ENCODE measurements at places on chromosomes 13 and 19. TPM values are rescaled to one million over a fixed set of nuclear protein-coding genes. Genes with fewer than 3 reads are reported as not detected.
A peak's percentile ranks its signal among the peaks of the same experiment; 100 is the strongest.

DNA sequence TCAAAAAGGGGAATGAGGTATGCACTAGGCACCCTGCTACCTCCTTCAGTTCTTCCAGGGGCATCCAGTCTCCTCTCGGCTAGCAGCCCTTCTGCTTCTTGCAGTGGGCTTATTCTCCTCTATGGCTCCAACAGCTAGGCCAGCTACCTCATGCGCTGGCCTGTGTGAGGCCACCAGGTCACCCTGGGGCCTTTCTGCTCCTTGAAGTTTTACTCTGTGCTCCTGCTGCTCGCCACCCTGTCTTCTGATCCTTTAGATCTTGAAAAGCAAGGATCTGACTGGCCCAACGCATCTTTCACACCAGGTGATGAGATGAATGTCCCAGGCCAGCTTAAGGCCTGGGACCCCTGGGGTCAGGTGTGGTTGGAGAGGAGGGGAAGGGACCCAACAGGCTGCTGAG lies 66.2 kb downstream of the RUBCNL start:
- peak overlapping the region; percentile 85 for H3K4me3 ChIP-seq
- no peak for DNase-seq
- peaks cover 13% of the 10 kb centered on the region for H3K36me3 ChIP-seq

DNA sequence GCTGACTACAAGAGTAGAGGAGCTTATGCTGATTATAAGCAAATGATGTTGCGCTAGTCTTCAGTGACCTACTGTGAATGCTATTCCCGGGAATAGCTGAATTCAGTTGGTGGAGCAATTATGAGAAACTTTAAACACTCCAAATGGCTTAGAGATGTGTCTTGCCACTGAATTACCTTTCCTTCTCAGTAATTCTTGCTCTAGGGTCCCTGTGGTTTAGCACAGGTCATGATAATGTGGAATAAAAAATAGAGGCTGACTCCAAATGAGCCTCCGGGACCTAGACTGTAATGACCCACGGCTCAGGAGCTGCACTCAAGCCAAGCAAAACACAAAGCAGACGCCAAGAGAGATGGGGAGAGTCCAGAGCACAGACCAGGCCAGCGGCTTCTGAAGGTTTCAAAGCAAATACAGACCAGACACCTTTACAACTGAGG lies 124.7 kb downstream of the RGCC start:
- peaks cover 13% of the 10 kb centered on the region for H3K4me1 ChIP-seq
- H3K27ac ChIP-seq = no peak overlapping the region
- H3K36me3 ChIP-seq = peaks cover 19% of the 10 kb centered on the region
- no peak for DNase-seq
- no peak overlapping the region for H3K4me3 ChIP-seq

DNA sequence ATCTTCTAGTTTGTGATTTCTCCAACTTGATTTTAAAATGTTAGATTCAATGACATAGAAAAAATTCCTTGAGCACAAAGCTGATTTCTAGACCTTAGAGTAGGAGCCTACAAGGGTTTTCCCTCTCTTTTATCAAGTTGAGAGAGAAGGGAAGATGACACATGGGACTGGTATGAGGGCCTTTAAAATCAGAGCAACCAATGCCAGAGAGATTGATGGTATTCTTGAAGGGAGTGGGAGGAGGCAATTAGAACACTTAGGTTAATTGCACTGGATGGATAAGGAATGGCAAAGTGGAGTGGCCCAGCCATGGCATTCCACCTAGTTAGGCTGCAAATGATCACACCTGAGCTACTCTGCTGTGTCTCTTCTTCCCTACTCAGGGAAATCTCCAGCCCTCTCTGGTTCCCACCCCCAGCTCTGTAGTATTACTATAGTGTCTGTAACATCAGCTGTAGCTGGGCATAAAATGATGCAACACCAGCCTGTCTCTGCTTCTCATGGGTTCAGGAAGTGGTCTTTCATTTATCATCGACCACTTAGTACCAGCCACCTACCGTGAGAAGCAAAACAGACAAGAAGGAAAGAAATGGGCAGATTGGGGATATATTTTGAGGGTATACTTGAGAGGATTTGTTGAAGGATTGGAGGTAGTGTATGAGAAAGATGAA lies 333.6 kb downstream of the DLEU7 start:
- DNase-seq = no peak
- no peak overlapping the region for H3K27ac ChIP-seq
- no peaks in the 10 kb centered on the region for H3K4me1 ChIP-seq
- no peak overlapping the region for H3K4me3 ChIP-seq
- H3K27me3 ChIP-seq = no peaks in the 10 kb centered on the region

DNA sequence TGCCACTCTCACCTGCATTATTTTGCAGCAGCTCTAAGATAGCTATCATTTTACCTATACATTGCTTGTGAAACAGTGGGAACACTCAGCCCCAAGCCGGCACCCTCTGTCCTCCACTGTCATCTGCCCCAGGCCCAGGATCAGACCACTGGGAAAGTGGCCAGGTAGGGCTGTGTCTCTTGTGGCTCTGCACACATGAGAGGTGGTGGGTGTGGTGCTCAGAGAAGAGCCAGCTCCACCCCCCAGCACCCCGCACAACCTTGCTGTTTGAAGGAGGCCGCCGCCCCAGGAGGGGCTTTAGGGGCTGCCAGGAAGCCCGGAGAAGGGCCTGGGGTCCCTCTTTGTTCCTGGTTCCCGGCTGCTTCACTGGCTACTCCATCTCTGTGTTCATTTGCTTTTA lies 26.6 kb downstream of the PPP1R37 start:
- peaks cover 78% of the 10 kb centered on the region for H3K4me1 ChIP-seq
- no peaks in the 10 kb centered on the region for H3K36me3 ChIP-seq
- no peak overlapping the region for H3K4me3 ChIP-seq
- no peak overlapping the region for H3K27ac ChIP-seq
- DNase-seq = no peak

DNA sequence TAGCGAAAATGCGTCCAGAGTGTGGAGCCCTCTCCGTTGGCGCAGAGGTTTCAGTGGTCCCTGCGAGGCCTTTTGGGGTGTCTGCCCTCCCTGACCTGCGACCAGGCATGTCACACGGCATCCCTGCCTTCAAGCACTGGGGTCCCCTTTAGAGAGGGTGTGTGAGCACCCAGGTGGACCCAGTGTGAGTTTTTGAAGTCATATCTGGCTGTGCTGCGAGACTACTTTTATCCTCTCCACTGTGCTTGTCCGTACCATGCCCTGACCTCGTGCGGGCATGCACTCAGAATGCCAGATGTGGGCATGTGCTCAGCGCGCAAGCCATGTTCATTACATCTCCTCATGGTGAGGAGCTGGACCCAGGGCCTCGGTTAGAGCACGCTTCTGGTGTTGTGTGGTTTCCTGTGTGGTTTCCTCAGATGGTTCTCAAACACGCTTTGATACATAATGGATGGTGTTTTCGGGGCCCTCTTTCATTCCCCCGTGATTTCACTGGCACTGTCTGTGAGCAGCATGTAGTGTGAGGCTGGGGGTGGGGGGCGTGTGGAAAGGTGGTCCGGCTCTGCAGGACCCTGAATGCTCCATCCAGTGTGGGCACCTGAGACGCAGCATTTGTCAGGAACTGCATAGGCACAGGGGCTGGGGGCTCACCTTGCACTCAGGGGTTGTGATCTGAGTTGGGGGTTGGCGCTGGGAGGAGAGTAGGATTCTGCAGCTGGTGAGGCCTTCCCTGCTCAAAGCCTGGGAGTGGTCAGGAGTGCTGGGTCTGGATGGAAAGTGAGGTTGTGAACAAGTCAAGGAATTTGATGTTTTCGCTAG lies 2.3 kb downstream of the TFDP1 start:
- peaks cover 59% of the 10 kb centered on the region for H3K36me3 ChIP-seq
- DNase-seq = peak; percentile 26
- peak overlapping the region; percentile 87 for H3K4me3 ChIP-seq
- no peaks in the 10 kb centered on the region for H3K27me3 ChIP-seq

DNA sequence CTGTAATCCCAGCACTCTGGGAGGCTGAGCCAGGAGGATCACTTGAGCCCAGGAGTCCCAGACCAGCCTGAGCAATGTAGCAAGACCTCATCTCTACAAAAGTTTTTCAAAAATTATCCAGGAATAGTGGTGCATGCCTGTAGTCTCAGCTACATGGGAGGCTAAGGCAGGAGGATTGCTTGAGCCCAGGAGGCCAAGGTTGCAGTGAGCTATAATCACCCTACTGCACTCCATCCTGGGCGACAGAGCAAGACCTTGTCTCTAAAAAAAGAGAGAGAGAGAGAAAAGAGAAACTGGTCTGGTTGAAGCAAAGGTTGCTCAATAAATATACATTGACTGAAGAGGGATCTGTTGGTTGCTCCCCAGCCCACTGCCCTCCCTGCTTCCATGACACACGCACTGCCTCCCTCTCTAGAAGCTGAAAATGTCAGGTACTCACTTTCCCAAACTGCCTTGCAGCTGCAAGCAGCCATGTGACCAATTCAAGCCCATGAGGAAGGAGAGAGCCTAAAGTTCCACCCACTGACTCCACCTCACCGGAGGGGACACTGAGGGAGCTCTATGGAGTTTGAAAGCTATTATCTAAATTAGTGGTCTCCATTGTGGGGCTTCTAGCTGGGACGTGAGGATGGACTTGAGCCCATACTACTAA lies 14.0 kb downstream of the CEACAM16 start:
- H3K4me1 ChIP-seq = peaks cover 5% of the 10 kb centered on the region
- H3K4me3 ChIP-seq = no peak overlapping the region
- DNase-seq = no peak
- no peak overlapping the region for H3K27ac ChIP-seq
- no peaks in the 10 kb centered on the region for H3K36me3 ChIP-seq

DNA sequence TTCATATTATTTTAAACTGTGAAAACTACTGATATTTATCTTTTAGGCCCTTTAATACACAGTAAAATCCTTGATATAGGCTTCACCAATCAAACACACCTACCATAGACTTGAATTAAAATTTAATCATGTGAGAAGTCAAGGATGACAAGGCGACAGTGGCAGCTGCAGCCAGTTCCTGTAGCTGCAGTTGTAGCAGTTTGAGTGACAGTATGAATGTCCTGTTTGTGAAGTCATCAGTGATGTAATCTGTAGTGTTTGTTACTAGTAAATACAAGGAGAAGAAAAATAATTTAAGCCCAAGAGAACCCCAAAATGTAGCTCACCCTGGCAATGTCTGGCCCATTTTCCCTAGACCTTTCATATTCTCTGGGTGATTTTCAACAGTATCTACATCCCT lies 897.0 kb downstream of the SLITRK6 start:
- H3K4me1 ChIP-seq = no peaks in the 10 kb centered on the region
- H3K36me3 ChIP-seq = no peaks in the 10 kb centered on the region
- H3K27ac ChIP-seq = no peak overlapping the region
- no peak overlapping the region for H3K4me3 ChIP-seq
- H3K27me3 ChIP-seq = no peaks in the 10 kb centered on the region
- DNase-seq = no peak

DNA sequence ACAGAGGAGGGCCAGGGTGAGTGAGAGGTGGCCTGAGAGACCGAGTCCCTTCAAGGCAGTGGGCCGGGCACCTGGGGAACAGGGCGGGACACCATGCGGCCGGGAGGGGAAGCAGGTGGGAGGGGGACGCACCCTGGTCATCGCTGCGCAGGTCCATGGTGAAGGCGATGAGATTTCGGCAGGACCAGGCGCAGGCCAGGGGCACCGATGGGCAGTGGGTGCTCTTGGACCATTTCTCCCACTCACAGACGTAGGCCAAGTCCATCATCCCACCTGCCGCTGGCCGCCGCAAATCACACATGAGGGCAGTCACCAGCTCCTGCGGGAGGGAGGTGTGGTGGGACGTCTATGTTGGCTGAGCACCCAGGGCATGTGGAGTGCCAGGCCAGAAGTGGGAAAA lies 2.2 kb downstream of the MED16 start:
- peaks cover 13% of the 10 kb centered on the region for H3K4me1 ChIP-seq
- no peaks in the 10 kb centered on the region for H3K36me3 ChIP-seq
- no peak for DNase-seq
- peak overlapping the region; percentile 59 for H3K4me3 ChIP-seq
- H3K27ac ChIP-seq = no peak overlapping the region

- no peaks in the 10 kb centered on the region for H3K27me3 ChIP-seq
- no peak overlapping the region for H3K4me3 ChIP-seq
- DNase-seq = no peak
- H3K27ac ChIP-seq = no peak overlapping the region
- no peaks in the 10 kb centered on the region for H3K4me1 ChIP-seq
- no peaks in the 10 kb centered on the region for H3K36me3 ChIP-seq
Measured at GRCh38 chr13:39374741-39375189, 228.2 kb downstream of the LHFPL6 start.

DNA sequence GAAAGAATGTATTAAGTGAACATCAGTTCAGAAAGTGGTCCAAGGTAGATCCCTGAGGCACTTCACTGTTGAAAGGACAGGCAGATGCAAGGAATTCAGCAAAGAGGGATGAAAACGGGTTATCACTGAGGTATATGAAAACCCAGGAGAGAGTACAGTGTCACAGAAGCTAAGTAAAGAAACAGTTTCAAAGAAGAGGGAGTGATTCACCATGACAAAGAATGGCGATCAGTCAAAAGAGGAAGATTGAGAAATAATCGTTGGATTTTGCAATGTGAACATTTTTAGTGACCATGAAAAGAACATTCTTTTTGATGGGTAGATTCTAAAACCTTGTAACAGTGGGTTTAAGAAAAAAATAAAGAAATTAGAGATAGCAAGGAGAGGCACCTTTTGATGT lies 99.3 kb downstream of the EPSTI1 start:
- H3K4me3 ChIP-seq = no peak overlapping the region
- peaks cover 6% of the 10 kb centered on the region for H3K36me3 ChIP-seq
- H3K27me3 ChIP-seq = no peaks in the 10 kb centered on the region
- H3K27ac ChIP-seq = no peak overlapping the region

DNA sequence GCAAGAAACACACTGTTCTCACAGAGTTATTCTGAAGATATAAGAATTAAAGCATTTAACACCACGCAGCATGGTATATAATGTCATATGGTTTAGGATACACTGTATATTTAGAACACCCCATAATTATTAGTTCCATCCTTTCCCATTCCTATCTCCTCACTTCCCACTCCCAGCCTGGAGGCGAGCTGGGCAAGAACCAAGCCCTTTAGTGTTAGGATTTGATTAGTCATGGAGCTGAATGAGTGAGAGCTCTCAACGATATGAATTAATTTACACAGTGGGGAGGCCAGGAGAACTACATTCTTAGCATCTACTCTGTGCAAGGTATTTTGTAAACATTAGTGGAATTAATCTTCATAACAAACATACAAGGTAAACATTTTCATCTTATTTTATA lies 934.3 kb downstream of the DIAPH3 start:
- no peaks in the 10 kb centered on the region for H3K4me1 ChIP-seq
- no peaks in the 10 kb centered on the region for H3K36me3 ChIP-seq
- no peak overlapping the region for H3K4me3 ChIP-seq
- DNase-seq = no peak
- H3K27ac ChIP-seq = no peak overlapping the region
- H3K27me3 ChIP-seq = no peaks in the 10 kb centered on the region

- no peak overlapping the region for H3K27ac ChIP-seq
- no peaks in the 10 kb centered on the region for H3K36me3 ChIP-seq
- H3K4me3 ChIP-seq = no peak overlapping the region
- no peak for DNase-seq
- no peaks in the 10 kb centered on the region for H3K27me3 ChIP-seq
Measured at GRCh38 chr19:33390908-33391630, 17.6 kb downstream of the CEBPG start.

SH2D3A gene
- 20.6 TPM for total RNA-seq

FBXO27 gene
- total RNA-seq = 2.3 TPM

Data from activated CD8-positive, alpha-beta T cell treated with anti-CD3 and anti-CD28 coated beads for 36 hours (primary cell).